ENCODE measurements at places on chromosomes 2 and 18.

DNA sequence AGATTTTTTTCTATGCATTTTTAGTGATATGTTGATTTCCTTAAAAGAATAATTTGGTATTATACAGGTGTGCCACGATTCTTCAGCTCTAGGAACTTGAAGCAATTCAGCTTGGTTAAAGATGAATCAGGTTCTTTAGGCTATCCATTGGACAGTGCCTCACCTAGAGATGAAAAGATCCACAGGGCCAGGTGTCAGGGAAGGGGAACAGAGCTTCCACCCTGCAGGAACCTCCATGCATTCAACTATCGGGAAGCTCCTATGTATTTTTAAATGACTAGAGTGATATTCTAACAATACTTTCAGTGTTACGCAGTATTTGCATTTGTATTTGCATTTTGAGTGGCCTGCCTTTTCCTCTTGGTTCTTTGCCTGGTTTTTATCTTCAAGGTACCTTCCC, 40.2 kb downstream of the PKP4 start:
- DNase-seq, result no peak

- no peak for DNase-seq
Observed at GRCh38 chr2:73368781-73369180, 16.9 kb upstream of the ALMS1 start.

DNA sequence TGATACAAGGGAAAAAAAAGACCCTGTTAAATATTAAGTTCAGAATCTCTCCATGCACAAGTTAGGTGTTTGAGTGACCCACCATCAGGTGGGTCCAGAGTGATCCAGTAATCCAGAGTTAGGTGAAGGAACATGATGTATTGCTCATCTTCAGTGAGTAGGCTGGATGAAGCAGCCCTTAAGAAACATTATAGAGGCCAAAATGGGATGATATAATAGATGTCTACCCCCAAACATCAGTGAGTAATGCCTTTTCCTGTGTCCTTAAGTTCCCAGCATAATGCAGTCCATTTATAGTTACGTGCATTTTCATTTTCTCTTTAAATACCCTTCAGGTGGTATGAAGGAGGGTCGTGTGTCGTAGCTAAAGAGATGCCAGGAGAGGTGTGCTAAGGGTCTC, 89.6 kb downstream of the MAP4K4 start:
- no peak for DNase-seq

DNA sequence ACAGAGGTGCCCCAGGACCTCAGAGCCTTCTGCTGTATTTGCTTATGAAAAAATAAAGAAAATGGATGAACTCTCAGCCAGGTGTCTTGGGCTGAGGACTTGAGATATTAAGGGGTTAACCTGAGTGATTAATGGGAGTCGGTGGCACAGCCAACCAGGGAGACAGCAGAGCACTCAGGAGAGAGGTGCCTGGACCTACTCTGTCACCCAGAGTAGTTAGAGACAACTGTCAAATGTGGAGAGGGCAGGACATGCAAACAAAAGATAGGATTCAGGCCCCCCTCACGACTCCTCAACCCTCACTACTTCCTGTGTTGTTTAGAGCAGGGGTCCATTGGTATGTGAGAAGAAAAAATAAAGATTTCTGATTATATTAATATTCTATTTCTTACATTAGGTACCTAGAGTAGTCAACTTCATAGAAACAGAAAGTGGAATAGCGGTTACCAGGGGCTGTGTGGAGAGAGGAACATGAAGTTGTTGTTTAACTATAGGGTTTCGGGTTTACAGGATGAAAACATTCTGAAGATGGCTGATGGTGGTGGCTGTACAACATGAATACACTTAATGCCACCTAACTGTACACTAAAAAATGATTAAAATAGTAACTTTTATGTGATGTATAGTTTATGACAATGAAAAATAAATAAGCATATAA, 28.6 kb upstream of the CETN1 start:
- no peak for DNase-seq

- DNase-seq, result no peak
Observed at GRCh38 chr2:46569061-46569560, 89.7 kb downstream of the TMEM247 start.

GRCh38 chr2:118530976-118531375, 316.5 kb downstream of the EN1 start:
- DNase-seq, result no peak

DNA sequence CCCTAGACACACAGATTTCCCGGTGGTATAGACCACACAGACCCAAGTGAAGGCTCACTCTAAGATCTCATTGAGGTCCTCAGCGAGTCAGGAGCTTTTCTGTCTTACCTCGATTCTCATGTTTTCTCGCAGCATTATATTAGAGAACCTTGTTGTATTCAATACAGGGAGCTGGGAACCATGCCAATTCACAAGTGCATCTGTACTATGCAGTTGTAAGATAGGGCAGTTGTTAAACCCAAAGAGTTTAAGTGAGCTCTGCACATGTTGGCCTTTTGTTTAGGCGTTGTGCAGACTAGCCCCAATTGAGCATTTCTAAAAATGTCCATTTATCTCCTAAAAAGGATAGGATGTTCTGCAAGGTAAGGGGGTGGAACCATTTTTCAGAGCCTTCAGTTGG, 59.6 kb downstream of the FEZ2 start:
- no peak for DNase-seq

DNA sequence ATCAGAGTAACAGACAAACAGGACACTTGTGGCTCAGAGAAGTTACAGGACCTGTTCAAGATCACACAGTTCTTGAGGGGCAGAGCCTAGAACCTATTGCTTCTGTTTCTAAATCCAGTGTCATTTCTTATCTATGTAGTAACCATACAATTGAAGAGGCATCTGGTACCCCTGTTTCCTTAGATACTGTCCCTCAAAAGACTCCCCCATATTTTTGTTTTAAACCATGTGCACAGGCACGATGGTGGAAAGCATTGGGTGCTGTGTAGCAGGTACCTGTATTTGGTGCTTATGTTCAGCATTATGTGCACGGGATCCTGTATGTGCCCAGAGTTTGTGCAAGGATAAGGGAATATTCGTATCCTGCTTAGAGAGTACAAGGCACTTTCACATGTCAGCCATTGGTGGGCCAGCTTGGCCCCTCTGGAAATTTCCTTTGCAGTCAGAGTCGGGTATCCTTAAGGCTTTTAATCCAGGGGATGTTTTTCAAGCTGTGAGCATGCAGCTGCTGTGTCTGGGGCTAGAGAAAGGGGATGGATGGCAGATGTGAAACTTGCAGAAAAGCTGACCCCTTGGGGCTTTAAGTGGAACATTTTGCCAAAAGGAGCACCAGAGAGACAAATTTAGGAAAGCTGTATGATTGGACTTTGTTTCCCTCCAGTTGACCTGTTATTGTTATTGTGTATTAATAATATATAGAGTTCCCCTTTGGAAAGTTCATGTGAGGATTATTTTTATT, 2.1 kb downstream of the LBH start:
- no peak for DNase-seq

GRCh38 chr18:11937874-11938478, 29.9 kb upstream of the MPPE1 start:
- DNase-seq, result peak; percentile 62

GRCh38 chr2:19653509-19653908, 248.3 kb downstream of the TTC32 start:
- no peak for DNase-seq

GRCh38 chr2:151269798-151270568, 8.3 kb upstream of the RBM43 start:
- DNase-seq, result no peak

GRCh38 chr2:104874230-104874629, 20.3 kb downstream of the POU3F3 start:
- no peak for DNase-seq

DNA sequence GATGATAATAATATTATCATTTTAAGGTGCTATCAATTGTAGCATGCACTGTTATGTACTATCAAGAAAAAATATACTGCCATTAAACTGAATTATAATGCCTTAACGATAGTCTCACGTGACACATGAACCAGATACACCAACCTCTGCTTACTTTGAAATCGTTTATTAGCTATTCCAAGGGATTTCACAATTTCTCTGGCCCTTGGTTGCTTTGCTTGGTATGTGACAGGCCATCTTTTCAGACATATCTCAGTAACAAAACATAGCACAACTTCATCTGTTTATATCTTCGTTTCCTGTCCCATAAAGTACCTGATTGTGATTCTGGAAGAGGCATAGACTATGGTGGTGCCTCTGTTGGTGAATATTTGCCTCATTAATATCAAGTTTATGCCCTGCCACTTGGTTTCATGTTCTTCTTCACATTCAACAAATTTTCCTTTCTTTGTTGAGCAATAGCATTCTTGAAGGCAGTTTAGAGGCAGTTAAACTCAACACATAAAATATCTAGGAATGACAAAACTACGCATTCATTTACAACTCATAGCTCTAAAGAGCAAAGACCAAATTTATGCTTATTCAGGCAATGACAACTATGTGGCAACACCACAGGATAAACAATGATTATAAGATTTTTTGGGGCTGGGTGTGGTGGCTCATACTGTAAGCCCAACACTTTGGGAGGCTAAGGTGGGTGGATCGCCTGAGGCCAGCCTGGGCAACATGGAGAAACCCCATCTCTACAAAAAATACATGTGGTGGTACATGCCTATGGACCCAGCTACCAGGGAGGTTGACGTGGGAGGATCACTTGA, 84.3 kb downstream of the MCFD2 start:
- no peak for DNase-seq

DNA sequence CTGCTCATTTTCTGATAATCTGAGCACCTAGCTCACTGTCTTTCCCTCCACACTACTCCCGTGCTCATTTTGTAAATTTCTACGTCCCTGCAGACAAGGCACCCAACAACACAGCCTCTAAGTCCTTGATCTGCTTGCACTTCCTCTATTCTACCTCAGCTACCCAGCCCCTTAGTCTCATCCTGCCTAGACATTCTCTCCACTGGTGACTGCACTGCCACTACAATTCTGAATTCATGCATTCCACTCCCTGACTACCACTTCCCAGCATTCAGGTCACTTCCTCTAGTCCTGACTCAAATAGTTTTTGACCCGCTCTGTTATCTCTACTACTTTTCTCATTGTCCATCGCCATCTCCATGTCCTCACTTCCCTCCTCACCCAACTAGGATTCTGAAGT, 155.7 kb downstream of the DYM start:
- DNase-seq, result no peak

DNA sequence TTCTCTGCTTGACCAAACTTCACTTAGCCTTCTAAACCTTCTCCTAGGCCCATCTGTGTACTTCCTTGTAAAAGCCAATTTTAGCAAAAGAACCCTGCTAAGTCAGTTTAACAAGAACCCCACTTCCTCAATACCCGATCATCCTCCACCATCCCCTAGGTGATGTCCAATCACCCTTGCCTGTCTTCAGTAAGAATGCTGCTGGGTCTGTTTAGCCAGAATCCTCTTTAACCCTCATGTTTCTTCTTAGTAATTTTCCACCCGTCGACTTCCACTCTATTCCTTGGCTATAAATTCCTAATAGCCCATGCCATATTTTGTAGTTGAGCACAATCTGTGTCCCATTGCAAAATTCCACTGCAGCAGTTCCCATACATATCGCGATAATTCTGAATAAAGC, 780.0 kb upstream of the RAB6C start:
- no peak for DNase-seq

DNA sequence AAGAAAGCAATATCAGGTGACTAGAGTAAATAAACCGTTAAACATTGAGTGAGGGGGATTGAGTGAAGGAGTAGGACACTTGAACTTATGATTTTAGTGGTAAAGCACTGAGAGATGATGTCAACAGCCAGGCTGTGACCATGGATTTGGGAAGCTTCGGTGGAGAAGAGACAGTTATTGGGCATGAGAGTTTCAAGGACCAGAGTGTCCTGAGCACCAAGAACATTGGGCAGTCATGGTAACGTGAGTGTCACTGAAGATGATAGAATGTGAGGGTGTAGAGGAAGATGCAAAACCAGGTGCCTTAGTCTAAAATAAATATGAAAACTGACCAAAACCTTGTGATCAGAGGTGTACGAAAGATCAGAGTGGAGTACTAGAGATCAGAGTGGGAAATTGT, 248.1 kb downstream of the ASXL3 start:
- DNase-seq, result no peak

DNA sequence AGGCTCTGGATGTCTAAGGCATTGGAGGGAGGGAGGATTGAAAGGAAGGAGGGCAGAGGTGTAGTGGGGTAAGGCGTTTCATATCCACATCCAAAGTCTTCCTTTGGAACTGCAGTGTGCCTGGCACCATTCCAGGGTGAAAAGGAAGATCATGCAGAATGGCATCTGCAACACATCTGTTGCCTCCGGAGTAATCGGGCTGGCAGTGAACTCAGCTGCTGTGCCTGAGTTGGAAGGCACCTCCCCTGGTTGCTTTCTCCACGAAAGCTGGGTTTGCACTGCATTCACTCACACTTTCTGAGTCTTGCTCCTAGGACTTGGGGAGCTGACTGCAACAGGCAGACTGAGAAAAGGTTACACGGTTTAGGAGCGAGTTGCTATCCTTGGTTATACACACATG, 30.3 kb upstream of the SEC11C start:
- DNase-seq, result no peak

DNA sequence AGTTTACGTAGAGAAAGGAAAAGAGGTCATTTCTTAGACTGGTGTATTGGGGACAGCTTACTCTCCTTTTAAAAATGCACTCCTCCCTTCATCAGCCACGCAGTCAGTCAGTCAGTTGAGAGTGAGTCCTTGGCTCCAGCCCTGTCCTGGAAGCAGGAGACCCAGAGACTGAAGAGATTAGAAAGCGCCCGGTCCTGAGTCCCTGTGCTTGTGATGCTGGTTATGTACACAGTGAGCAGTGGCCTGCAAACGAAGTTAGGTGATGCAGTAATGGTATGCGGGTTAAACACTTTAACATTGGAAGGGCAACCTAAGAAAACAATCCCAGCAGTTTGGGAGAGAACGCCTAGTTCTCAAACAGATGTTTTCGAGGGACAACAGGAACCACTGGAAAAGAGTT, 6.3 kb upstream of the ASB1 start:
- no peak for DNase-seq

GRCh38 chr18:43671431-43671830, 394.1 kb upstream of the SYT4 start:
- DNase-seq, result no peak

DNA sequence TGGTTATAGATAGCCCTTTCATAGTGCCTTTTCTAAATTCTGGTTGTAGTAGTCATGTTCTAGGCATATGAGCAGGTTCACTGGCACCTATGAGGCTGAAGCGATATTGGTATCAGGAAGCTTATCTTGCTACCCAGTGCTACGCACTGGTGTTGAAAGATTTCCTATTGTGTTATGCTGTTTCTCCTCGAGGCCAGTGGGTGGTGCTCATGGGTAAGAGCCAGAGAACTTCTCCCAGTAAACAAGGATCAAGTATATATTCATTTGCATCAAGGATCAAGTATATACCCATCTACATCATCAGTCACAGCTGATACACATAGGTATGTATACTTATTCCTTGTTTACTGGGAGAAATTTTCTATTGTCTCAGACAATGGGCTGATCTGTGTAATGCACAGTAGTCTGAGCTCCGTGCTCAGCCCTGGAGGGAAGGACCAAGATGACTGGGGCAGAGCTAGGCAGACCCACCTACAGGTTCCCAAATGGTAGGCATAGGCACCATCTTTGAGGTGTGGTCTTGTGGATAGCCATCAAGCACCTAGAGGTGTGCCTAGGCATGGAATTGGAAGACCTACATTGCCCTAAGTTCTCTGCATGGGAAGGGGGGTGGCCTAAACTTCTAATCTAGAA, 101.2 kb upstream of the GALNT13 start:
- no peak for DNase-seq

- DNase-seq, result no peak
Observed at GRCh38 chr2:68375582-68375981, 10.5 kb downstream of the PLEK start.

GRCh38 chr2:205883965-205884364, 201.7 kb downstream of the NRP2 start:
- DNase-seq, result no peak

Data from SJSA1 (cell line).